ENCODE measurements at places on chromosomes 7 and 10.

DNA sequence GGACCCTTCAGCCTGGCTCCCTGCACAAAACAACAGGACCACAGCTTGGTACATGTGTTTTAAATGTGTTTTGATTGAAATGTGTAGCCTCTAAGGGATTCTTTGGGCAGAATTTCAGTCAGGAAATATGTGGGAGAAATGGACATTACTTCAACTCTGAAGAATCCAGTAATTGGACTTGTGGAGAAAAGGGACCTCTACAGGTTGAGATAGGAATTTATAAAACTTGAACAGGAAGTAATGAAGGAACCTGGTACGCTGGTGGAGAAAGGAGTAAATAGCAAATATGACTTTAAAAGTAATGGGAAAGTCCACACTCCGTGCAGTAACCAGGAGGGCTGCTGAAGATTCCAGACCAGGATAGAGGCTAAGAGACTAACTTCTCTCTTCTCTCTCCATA lies 220.5 kb downstream of the LHFPL3 start:
- peak; percentile 3 for DNase-seq

DNA sequence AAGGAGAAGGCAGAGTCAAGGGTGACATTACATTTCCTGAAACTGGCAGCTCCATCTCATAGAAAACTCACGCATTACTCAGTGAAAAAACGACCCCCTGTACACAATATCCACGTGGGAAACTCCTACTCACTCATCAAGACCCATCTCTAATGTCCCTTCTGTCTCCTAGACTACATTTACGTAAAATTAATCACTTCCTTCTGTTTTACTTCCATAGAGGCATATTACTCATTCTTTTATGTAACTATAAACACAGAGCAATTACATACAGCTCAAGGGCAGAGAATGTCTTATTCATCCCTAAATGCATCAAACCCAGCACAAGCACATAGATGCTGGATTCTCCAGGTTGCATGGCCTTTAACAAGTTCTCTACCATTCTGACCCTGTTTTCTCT lies 281.8 kb downstream of the KCNMA1 start:
- DNase-seq: no peak

- DNase-seq: no peak
Measured at GRCh38 chr10:50501478-50501877, 122.3 kb downstream of the SGMS1 start.

GRCh38 chr10:48759113-48759901 lies 74.6 kb downstream of the WDFY4 start:
- DNase-seq: no peak

DNA sequence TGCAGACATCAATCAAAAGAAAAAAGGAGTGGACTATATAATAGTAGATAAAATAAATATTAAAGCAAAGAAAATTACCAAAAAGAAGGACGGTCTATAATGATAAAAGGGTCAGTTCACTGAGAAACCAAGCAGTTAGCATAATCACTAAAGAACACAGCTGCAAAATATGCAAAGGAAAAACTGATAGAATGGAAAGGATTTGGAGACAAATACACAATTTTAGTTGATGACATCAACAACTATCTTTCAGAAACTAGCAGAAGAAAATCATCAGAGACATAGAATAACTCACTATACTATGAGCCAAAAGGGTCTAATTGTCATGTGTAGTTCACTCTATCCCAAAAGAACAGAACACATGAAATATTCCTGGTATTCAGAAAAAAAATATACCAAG lies 316.4 kb upstream of the IGFBP3 start:
- no peak for DNase-seq

DNA sequence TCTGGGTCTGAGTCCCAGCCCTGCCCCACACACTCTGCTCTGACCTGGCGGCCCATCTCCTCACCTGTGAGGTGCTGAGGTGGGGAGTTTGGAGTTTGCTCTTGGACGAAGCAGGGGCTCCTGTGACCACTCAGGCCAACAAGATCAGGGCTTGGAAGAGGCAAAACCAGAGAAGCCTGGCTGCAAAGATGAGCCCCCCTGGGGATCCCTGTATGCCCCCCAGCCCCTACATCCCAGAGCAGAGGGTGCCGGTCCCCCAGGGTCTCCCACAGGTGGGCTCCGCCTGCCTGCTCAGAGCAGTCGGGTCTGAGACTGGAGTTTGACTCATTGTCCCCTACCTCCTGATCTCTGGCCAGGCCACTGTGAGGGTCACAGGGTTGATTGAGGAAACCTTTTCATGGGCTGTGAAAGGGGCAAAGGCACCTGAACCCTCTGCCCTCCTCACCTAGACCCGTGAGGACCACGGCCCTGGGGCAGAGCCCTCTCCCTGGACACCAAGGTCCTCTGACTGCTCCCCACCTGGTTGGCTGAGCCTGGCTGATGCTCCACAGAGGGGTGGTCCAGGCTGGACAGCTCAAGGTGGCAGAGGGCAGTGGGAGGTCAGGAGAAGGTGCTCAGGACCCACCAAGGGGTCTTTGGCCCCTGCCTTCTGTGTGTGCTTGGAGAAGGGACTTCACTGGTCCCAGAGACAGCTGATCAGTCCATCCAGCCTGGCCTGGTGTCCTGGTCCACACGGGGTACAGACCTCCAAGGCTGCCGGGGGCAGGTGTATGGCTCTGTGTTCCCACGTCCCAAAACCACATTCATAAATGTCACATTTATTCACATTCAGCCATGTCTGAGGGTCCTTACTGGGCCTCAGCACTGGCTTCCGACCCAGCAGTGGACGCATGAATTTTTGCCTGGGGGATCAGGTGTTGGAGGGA lies 9.1 kb upstream of the SCART1 start:
- no peak for DNase-seq

DNA sequence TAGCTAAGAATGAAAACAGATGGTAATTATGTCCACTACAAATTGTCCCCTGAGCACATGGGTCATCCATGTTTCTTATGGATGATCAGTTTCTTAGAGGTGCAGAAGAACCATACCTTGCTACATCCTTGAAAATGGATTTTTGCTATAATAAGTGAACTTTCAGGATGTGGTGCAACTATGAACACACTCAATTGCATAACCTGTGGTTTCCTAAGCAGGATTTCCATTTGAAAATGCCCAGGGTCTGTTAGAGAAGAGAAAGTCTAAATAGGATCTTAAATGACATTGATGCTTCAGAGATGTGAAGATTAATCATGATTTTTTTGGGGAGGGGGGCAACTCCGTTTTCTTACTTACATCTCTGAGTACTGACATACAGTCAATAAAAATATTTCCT lies 39.6 kb upstream of the CACNB2 start:
- DNase-seq: no peak

DNA sequence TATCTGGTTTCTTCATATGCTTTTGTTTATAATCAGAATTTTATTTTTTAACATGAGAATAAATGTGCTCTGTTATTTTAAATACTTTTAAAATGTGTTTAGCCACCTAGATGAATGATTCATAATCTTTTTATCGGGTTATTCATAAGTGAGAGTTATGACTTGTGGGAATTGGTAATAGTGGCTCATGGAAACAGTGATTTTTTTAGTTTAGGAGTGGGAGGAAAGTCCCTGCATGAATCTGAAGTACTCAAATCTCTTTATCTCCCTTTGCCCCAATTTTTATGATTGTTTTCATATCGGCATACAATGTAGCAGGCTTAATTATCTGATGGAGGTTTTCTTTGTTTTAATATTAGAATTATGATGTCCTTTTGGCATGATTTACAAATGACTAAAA lies 42.9 kb downstream of the TAX1BP1 start:
- DNase-seq: no peak

- DNase-seq: no peak
Measured at GRCh38 chr10:99658622-99659030, 683 bp upstream of the ENTPD7 start.

- no peak for DNase-seq
Measured at GRCh38 chr10:51100221-51100620, 25.9 kb downstream of the PRKG1 start.

DNA sequence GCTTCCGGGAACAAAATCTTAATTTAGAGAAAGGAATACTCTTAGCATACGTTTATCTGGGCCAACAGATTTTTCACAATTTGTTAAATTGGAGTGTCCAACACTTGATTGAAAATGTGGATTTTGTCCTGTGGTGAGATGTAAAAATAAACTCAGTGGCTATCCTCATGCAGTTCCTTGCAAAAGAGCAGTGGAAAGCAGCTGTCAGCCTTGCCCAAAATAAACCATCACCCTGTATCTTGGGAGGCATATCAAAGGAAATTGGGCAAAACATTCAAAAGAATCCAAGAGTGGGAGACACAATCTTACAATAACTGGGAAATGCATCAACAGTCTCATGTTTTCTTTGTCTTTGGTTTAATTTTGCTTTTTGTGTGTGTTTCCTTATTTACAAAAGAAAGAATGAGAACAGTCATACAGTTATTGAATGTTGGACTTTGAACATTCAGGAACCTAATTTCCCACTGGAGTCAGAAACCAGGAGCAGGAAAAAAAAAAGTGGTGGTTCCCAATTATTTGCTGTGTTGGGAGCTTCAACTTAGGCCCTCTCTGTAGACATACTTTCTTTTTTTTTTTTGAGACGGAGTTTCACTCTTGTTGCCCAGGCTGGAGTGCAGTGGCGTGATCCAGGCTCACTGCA lies 44.4 kb upstream of the DGKI start:
- no peak for DNase-seq

- DNase-seq: peak; percentile 43
Measured at GRCh38 chr7:103811997-103812396, 177.5 kb downstream of the RELN start.

- no peak for DNase-seq
Measured at GRCh38 chr7:24717694-24718320, 39.5 kb downstream of the GSDME start.

DNA sequence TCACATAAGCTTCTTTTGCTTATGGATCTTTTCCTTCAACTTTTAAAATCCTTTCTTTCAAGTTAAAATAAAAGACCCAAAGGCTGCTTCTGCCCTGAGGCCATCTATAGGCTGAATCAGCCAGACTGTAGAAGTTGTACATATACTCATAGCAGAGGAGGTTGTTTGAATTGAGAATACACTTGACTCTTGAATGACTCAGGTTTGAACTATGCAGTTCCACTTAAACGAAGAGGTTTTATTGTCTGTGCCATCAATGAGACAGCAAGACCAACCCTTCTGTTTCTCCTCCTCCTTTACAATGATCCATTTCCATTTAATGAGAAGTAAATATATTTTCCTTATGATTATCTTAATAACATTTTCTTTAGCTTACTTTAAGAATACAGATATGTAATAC lies 5.8 kb downstream of the ZNF365 start:
- no peak for DNase-seq

GRCh38 chr10:124315591-124316270 lies 103.0 kb downstream of the OAT start:
- no peak for DNase-seq

GRCh38 chr10:36640626-36641025 lies 484.8 kb upstream of the ANKRD30A start:
- DNase-seq: no peak

GRCh38 chr7:120052884-120053382 lies 220.0 kb upstream of the KCND2 start:
- no peak for DNase-seq

GRCh38 chr7:124649397-124650014 lies 116.1 kb downstream of the GPR37 start:
- no peak for DNase-seq

- DNase-seq: no peak
Measured at GRCh38 chr10:55466806-55467504, 665.9 kb upstream of the PCDH15 start.

GRCh38 chr7:46207931-46208634 lies 287.0 kb upstream of the IGFBP3 start:
- no peak for DNase-seq

DNA sequence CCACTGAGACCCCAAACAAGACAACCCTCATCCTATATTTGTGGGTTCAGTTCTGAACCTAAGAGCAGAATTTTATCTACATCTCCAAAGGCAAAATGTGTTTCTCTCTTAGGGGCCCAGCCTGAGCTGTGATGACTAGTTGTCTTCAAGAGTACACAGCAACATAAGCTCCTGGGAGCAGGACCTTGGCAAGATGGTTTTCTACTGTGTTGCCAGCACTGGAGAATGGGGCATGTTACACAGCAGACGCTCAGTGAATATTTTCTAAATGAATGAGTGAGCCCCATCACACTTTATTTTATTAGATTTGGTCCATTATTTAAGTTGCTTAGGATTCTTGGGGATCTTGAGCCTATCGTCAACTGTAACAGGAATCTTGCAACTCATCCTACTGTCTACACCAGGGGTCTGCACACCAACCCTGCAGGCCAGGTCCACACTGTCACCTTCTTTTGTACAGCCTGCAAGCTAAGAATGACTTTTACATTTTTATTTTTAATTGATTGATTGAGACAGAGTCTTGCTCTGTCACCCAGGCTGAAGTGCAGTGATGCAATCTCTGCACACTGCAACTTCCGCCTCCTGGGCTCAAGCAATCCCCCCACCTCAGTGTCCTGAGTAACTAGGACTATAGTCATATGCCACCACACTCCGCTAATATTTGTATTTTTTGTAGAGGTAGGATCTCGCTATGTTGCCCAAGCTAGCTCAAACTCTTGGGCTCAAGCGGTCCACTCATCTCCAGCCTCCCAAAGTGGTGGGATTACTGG lies 347.1 kb downstream of the FGFR2 start:
- no peak for DNase-seq

DNA sequence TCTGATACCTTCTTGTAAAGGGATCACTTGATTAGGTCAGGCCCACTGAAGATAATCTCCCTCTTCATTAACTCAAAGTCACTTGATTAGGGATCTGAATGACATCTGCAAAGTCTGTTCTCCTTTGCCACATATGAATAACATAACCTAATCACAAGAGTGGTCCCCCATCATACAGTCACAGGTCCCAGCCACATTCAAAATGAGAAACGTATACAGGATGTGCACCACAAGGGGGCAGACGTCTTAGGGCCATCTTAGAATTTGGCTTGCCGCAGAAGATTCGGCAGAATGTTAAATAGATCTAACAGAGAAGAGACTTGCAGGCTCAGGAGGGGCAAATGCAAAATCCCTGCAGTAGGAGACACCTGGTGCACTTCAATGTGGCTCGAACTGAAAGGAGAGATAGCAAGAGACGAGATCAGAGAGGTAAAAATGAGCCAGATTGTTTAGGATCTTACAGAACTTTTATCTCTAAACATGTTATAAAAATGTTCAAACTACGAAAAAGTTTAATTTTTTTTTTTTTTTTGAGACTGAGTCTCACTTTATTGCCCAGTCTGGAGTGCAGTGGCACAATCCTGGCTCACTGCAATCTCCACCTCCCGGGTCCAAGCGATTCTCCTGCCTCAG lies 10.4 kb upstream of the SMC3 start:
- DNase-seq: no peak

GRCh38 chr10:80357851-80358125 lies 1.2 kb downstream of the DYDC2 start:
- no peak for DNase-seq

DNA sequence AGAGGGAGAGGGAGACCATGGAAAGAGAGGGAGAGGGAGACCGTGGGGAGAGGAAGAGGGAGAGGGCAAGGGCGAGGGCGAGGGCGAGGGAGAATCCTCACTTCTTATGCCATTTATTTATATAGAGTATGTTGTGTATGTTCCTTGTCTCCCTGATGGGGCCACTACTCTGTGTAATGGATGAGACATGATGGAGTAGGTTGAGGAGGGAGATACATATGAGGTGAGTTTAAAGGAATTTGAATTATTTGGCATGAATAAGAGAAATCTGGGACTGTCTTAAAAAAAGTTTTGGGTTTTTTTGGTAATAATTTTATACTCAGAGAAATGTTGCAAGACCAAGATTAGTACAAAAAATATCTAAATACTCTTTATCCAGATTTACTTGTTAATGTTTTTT lies 20.1 kb downstream of the CCSER2 start:
- no peak for DNase-seq

Data from NCI-H1048 (cell line).